AG10803 (cell line): ENCODE measurements at places on chromosomes 3 and 15.

DNA sequence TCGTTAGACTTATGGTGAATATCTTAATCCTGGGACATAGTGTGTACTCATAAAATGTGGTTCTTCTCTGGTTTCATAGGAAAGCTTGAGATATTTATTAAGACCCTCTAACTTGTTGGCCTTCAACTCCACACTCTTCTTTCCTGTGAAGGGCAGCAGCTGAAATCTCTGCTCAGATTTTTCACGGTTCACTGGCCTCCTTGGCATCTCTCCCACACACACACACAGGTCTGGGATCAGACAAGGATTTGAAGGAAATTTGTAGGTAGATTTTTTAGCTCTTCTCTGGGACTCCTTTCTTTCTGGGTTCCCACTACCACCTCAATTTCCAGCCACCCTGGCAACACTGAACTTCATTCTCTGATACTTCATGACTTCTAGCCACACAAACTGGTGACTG is 70.2 kb downstream of the MYRIP start:
- DNase-seq: no peak

DNA sequence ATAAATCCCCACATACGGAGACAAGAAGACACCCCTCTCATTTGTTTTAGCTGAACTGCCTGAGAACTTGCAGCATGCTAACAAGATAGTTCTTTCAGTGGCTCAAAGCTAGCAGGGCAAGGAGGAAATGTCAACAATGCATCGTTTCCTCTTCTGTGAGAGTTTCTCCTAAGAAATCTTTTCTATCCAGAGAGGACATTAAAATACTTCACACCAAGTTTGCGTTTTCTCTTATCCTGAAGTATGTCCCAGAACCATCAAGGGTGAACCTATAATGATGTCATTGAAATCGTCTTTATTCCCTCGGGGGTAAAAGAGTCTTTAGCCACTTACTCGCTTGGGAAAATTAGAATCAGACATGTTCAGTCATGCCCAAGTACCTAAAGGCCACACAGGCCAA is 541.7 kb upstream of the MDFIC2 start:
- no peak for DNase-seq

DNA sequence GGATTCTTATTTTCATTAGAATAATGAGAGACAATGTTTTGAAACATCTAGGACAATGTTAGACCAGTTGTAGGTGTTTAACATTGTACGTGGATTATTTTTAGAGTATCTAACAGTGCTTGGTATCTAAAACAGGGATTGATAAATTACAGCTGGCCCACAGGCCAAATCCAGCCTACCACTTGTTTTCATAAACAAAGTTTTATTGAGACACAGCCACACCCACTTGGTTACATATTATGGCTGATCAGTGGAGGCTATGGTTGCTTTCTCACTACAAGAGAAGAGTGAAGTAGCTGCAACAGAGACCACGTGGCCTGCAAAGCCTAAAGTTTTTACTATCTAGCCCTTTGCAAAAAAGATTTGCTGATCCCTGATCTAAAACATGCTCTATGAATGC is 223.1 kb upstream of the CTNNB1 start:
- no peak for DNase-seq

- no peak for DNase-seq
These were observed 160.7 kb upstream of the TNIK start for GRCh38 chr3:171620825-171621434.

DNA sequence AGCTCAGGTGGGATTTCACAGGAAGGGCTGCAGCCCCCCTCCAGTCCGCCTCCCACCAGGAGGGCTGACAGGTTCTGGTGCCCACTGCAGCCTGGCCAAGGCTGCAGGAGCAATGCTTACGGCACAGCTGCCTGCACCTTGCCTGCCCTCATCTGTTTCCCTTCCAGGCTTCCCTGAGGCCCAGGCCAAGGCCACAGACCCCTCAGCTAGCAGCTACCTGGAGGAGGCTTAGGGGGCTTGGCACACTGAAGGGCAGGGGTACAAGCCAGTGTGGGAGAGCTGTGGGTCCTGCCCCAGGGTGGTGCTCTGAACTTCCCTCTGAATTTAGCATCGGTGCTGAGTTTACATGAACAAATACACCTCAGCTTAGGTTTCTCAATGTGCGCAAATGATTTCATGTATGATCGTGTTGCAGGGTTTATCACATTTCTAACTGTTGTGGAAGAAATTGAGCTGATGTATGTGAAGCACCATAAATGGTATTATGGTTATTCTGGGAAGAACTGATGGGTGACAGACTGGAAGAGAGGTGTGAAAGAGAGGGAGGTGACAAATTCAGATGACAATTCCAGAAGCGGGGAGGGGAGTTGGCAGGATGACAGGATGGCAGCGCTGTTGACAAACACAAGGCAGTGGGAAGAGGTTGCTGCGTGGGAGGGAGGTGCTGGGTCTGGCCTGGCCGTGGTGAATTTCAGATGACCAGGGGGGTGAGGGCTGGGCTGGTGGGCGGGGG is 6.1 kb downstream of the RHCG start:
- no peak for DNase-seq

DNA sequence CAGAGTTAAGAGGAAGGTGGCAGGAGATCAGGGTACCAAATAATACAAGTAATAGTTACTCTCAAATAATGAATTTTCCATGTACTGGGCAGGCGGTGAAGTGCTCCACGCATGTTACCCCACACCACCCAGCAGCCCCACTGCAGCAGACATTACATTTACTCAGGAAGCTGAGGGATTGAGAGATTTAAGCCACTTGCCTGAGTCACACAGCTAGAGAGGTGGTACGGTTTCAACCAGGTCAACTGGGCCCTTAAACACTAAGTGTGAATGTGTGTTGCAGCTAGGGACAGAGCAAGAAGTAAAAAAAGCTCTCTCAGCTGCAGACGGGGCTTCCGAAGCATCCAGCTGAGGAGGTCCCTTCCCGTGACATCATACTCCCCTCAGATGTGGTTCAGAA is 91.3 kb downstream of the PRICKLE2 start:
- DNase-seq: no peak

DNA sequence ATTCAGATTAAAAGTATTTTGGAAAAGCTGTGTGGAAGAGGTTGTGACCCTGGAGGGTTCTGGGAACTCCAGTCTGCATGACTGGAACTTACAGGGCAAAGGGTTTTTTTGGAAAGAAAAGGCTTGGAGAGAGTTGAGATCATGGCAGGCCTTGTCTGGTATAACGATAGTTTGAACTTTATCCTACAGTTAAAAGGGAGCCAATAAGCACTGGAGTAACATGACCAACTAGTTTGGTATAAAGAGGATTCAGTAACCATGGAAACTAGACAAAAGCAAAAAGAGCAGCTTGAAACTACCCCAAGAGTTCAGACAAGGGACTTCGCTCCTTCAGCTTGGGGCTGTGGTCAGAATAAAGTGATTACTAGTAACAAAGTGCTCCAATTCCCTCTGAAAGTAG is 151.2 kb upstream of the TMCO5A start:
- DNase-seq: no peak

DNA sequence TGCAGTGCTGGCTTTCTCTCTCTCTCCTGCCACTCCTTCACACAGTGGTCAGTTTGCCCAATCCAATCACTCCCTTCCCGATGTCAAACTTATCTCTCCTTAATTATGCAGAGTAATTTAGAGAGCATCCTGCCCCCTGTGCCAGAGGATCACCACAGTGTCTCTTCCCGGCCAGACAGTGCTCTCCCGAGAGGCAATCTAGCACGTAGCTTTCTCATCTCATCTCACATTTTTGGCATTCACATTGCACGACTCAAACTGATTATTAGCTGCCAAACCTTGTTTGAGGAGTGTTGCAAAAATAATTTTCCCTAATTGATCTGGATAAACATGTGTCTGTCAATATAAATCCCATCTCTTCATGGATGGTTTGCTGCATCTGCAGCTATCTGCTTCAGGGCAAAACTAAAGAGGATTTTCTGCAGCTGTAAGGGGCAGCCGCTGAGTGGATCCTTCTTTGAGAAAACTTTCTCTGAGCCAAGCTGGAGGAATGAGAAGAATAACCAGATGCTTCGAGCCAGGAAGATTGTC is 37.8 kb downstream of the SSUH2 start:
- DNase-seq: peak; percentile 43

- no peak for DNase-seq
These were observed at the start of gene VILL for GRCh38 chr3:37990527-37990926. TSS of gene VILL (plus strand) at chr3:37990786. CDS start at chr3:37993673, 2,887 bp downstream.

GRCh38 chr3:10008588-10009344 is 17.5 kb upstream of the FANCD2 start:
- DNase-seq: peak; percentile 63

DNA sequence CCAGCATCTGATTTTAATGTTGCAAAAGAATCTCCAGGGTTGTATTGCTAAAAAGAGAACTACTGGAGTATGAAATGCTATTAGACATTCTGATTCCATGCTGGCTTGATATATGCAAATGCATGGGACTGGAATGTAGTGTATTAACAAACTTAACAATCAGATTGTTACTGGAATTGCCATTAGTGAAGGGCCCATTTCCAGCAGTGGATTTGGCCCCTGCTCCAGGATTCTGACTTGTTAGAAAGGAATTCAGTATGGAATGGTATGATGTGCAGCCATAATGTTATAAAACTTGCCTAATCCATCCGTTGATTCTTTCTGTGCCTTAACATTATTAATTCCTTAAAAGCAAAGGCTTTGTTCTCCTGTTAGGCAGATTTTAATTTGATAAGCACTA is 7.9 kb downstream of the ARRDC4 start:
- DNase-seq: peak; percentile 98

DNA sequence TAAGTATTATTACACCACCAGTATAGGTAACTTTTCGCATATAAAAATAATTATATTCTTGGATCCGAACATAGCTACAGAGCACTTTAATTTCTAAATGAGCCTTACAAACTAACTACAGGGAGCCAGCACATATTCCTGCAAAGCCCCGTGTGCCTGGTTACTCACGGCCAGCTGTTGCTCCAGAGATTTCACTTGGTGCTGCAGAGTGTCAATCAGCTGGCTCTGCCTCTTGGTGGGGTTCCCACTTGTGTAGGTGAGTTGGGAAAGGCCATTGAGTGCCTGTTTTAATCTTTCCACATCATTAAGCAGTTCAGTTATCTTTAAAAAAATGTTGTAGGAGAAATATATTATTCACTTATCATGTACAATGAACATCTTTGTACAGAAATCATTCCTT is 98.9 kb downstream of the UACA start:
- DNase-seq: no peak

GRCh38 chr3:62255758-62256157 is 117.6 kb downstream of the FEZF2 start:
- DNase-seq: no peak

DNA sequence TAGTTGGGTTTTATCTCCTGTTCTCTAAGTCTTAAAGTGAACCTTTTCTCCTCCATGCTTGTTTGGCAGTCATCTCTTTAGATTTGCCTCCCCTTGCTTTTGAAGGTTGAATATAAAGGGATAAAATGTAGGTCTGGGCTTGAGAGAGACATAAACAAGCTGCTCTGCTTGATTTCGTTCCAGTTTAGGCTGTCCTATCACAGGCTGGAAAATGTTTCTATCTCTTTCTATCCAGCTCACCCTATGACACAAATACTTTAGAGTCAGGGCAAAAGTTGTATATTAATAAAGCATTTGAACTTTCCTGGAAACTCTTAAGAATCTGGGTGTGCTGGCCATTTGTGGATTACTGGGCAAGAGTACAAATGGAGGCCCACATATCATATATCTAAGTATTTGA is 29.5 kb upstream of the ZBBX start:
- no peak for DNase-seq

DNA sequence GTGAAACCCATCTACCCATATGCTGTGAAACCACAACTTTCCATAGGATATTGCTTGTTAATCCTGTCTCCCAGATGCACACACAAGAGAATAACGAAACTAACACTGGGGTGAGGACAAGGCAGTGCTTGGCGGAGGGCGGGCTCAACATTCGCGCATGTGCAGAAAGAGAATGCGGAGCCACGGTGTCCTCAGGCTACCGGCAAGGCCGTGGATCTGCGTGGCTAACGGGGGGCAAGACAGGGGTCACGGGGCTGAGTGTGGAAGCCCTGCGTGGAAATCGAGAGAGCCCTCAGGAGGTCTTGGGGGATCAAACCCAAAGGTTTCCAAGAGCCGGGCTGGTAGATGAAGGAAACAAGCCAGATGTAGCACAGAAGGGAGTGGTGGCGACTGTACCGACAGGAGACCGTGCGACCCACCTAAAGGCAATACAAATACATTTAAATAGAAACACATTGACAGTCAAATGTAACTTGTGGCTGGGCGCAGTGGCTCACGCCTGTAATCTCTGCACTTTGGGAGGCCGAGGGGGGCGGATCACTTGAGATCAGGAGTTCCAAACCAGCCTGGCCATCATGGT is 48.5 kb upstream of the TRA2B start:
- peak; percentile 57 for DNase-seq

- DNase-seq: no peak
These were observed 249.9 kb downstream of the DOCK3 start for GRCh38 chr3:50924638-50925037.

DNA sequence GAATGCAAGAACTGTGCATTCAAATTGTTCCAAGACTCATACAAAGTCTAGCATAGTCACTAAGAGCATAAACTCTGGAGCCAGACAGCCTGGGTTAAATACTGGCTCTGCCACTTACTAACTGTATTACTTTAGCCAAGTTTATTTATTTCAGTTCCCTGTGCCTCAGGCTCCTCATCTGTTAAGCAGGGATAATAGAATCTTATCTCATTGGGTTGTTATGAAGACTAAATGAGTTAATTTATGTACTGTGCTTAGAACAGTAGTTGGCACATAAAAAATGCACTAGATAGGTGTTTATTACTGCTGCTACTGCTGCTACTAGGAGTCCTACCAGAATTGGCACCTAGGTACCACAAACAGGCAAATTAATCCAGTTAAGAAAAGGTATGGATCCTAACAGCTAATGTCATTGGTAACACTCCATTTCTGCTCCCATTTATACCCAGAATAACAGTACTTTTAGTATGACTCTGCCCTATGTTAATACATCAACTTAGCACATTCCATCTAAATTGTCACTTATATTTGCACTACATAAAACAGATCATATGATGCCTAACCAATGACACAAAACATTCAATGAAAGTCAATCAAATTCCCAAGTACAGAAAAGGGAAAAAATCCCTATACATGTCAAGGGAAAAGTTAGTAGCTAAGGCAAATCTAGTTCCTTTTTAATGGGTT is 45.7 kb downstream of the GSK3B start:
- DNase-seq: no peak

GRCh38 chr3:30711151-30711550 is 104.8 kb downstream of the TGFBR2 start:
- DNase-seq: no peak

GRCh38 chr3:111700054-111700453 is 104.9 kb upstream of the ZBED2 start:
- DNase-seq: no peak

DNA sequence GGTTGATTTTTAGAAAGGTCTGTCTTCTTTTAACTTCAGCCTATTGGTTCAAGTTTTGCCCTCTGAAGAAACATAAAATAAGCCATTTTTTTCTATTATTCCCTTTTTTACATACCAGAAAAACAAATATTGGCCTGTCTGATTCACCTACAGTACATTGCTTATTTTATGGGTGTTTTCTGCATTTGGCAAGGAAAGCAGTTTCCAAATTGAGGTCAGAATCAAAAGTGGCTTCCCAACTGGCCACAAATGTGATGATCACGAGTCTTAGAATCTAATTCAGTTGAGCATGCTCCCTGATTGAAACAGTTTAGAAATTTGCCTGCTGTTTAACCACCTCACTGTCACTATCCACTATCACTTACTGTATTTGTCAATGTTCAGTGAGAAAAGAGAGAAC is 106.9 kb upstream of the CHMP2B start:
- no peak for DNase-seq

- peak; percentile 61 for DNase-seq
These were observed 726.4 kb upstream of the SGO1 start for GRCh38 chr3:20912406-20912805.
